ENCODE measurements at places on chromosomes 11 and 22. TPM values are rescaled to one million over a fixed set of nuclear protein-coding genes. Genes with fewer than 3 reads are reported as not detected.
A peak's percentile ranks its signal among the peaks of the same experiment; 100 is the strongest.

DNA sequence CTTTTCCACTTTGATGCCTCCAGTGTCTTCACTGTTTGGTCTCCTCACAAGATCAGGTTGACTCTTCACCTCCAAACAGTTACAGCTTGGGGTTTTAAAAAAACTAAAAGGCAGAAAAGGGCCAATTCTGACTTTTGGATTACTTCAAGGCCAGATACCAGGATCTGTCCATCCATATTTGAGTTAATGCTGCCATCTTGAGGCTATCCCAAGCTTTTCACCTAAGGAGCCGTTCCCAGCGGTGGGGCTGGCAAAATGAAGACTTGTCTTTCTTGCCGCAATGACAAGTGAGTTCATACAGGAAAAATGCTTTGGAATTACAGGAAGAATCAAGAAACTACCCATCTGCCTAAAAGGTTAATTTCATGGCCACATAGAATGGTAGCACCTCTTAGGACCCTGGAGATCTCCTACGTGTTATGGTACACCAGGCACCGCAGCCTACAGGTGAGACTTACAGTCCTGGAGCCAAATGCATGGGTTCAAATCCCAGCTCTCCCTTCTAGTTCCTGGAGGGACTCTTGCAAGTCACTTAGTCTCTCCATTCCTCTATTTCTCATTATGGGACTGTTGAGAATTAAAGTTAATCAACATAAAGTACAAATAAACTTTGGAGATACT is 6.0 kb upstream of the OR5B21 start:
- no peak overlapping the region for H3K27ac ChIP-seq
- H3K4me1 ChIP-seq = no peaks in the 10 kb centered on the region
- no peak for DNase-seq
- H3K4me3 ChIP-seq = no peak overlapping the region
- H3K27me3 ChIP-seq = no peaks in the 10 kb centered on the region

GRCh38 chr11:84289381-84289906 is 1003.3 kb upstream of the CCDC90B start:
- H3K4me1 ChIP-seq = no peaks in the 10 kb centered on the region
- H3K4me3 ChIP-seq = no peak overlapping the region
- H3K27me3 ChIP-seq = no peaks in the 10 kb centered on the region
- no peak overlapping the region for H3K27ac ChIP-seq
- DNase-seq = no peak
- H3K36me3 ChIP-seq = no peaks in the 10 kb centered on the region

DNA sequence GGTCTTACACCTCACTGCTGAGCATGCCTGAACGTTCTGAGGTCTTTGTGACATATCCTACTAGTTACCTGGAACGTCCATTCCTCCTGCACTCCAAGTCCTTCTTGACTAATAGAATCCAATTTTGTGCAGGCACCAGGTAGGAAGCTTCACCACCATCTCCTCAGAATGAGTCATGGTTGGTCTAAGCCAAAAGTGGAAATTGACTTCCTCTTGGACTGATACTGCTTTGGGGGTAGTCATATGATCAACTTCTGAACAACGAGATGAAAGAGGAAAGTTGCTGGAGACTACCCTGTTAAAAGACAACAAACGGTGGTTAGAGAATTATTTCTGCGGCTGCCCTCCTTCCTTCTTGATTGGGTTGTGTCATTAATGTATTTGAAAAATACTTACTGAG is 374.2 kb upstream of the LARGE1 start:
- no peaks in the 10 kb centered on the region for H3K36me3 ChIP-seq
- H3K4me1 ChIP-seq = no peaks in the 10 kb centered on the region
- DNase-seq = no peak
- no peaks in the 10 kb centered on the region for H3K27me3 ChIP-seq
- no peak overlapping the region for H3K27ac ChIP-seq

DNA sequence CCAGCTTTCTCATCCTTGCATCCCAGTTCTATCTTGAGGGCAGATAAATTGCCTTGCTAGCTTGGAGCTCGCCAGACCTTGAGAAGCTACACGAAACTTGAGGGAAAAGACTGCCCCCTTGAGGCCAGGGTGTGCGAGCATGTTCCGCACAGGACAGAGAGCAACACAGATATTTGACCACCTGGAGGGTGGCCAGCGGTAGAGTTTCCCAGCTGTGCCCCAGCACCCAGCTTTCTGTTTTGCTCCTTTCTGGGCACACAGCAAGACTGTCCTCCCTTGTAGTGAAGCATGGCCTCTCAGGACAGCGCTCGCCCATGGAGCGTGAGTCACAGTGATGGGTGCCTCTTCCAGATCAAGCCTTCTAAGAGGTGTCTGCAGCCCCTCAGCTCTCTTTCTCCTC is 23.5 kb downstream of the SPATA19 start:
- H3K4me1 ChIP-seq = no peaks in the 10 kb centered on the region
- no peak overlapping the region for H3K27ac ChIP-seq
- no peak for DNase-seq
- no peaks in the 10 kb centered on the region for H3K36me3 ChIP-seq
- peaks cover 7% of the 10 kb centered on the region for H3K27me3 ChIP-seq
- no peak overlapping the region for H3K4me3 ChIP-seq

The FGF4 gene
- not detected for total RNA-seq

GRCh38 chr11:77619576-77620198 is 17.9 kb downstream of the CLNS1A start:
- no peak for DNase-seq
- no peak overlapping the region for H3K4me3 ChIP-seq
- H3K27ac ChIP-seq = no peak overlapping the region
- H3K4me1 ChIP-seq = no peaks in the 10 kb centered on the region
- no peaks in the 10 kb centered on the region for H3K27me3 ChIP-seq

DNA sequence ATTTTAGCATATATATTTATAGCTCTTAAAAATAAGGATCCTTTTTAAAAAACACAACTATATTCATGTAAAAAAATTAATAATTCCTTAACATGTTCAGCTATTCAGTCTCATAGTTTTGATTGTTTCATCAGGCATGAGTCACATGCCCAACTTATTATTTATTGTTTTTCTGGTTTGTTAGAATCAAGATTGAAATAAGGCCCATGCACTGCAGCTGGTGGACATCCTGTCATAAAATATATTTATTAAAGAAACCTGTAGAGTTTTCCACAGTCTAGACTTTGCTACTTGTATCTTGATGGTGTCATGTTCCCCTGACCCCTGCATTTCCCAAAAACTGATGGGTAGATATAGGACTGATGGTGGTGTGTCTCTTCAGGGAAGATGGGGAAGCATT is 77.4 kb downstream of the PARVA start:
- peak overlapping the region; percentile 89 for H3K27ac ChIP-seq
- no peak for DNase-seq
- no peaks in the 10 kb centered on the region for H3K36me3 ChIP-seq
- H3K4me3 ChIP-seq = no peak overlapping the region
- H3K27me3 ChIP-seq = no peaks in the 10 kb centered on the region

The DLAT gene
- total RNA-seq = 24.6 TPM

GRCh38 chr22:48802576-48802975 is 1025.1 kb downstream of the BRD1 start:
- H3K4me1 ChIP-seq = no peaks in the 10 kb centered on the region
- H3K4me3 ChIP-seq = no peak overlapping the region
- no peaks in the 10 kb centered on the region for H3K36me3 ChIP-seq
- peaks cover 5% of the 10 kb centered on the region for H3K27me3 ChIP-seq
- no peak for DNase-seq

The MMP13 gene
- total RNA-seq = not detected

- no peaks in the 10 kb centered on the region for H3K4me1 ChIP-seq
- H3K27me3 ChIP-seq = no peaks in the 10 kb centered on the region
- H3K27ac ChIP-seq = no peak overlapping the region
Measured at GRCh38 chr11:35763765-35764164, 101.2 kb downstream of the TRIM44 start.

DNA sequence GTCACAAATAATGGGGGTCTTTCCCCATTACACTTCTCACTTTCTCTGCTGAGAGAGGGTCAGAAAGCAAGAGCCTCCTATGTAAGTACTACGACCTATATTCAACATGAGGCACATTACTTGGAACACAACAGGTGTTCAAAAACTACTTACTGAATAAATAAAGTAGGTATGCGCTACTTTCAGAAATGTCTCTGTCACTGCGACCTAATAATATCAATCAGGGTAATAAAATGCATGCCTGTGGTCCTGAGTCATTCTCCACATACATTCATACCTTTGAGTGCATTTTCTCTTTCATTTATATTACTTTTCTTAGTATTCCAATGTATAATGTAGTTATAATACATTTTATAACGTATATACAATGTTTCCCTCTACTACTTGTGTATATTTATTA is 838.9 kb downstream of the DLG2 start:
- no peak overlapping the region for H3K4me3 ChIP-seq
- DNase-seq = no peak
- no peaks in the 10 kb centered on the region for H3K36me3 ChIP-seq
- no peaks in the 10 kb centered on the region for H3K27me3 ChIP-seq
- H3K4me1 ChIP-seq = no peaks in the 10 kb centered on the region

GRCh38 chr11:66885950-66886440 is 29.1 kb downstream of the LRFN4 start:
- peaks cover 9% of the 10 kb centered on the region for H3K4me1 ChIP-seq
- no peaks in the 10 kb centered on the region for H3K27me3 ChIP-seq
- DNase-seq = no peak
- no peak overlapping the region for H3K4me3 ChIP-seq
- no peak overlapping the region for H3K27ac ChIP-seq

DNA sequence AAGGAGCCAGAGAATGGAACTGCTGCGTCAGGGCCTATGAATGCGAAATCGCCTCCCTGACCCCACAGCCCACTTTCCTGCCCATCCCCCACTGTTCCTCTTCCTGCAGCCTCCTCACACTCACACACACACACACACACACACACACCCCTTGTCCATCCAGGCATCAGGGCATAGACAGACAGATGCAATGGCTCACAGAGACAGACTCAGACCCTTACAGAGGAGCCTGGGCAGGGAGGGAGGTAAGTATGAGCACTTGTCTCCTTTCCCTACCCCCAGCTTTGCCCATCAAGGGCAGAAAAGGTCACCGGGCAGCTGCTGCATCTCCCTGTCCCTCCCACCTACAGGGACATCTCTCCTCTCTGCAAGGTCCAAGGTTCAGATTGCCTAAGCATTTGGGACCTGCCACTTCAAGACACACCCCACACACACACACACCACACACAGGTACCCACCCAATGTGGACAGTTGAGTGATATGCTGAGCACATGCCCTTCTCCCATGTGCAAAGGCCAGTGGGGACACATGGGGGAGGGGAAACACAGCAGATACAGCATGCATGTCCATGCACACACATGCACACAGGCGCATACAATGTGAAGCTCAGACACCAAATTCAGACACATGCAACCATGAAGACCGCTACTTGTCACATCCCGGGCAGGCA is 2.0 kb upstream of the NRXN2 start:
- no peak for DNase-seq
- H3K27ac ChIP-seq = no peak overlapping the region
- H3K27me3 ChIP-seq = peaks cover 30% of the 10 kb centered on the region
- peaks cover 9% of the 10 kb centered on the region for H3K4me1 ChIP-seq
- no peaks in the 10 kb centered on the region for H3K36me3 ChIP-seq

DNA sequence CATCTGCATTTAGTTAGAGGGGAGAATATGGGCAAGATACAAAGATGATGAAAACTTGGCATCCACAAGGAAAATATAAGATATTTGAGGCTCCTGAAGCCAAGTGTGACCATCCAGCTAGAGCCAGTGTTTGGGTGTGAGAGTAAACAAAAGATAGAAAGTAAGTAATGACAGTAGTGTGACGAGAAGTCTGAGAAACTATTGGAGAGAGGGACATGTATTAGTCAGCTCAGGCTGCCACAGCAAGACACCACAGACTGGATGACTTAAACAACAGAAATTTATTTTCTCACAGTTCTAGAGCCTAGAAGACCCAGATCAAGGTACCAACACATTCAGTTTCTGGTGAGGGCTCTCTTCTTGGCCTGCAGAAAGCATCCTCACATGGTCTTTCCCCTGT is 6.4 kb upstream of the CCKBR start:
- no peaks in the 10 kb centered on the region for H3K36me3 ChIP-seq
- H3K27me3 ChIP-seq = peaks cover 13% of the 10 kb centered on the region
- H3K4me3 ChIP-seq = no peak overlapping the region
- no peaks in the 10 kb centered on the region for H3K4me1 ChIP-seq

The MS4A8 gene
- not detected for total RNA-seq

The MS4A14 gene
- total RNA-seq = 0.41 TPM

All from sigmoid colon (tissue), 7 donors.